ENCODE measurements at places on chromosomes 7 and 10.

- peak; percentile 66 for DNase-seq
These were observed 114.8 kb downstream of the TSPAN12 start for GRCh38 chr7:120743128-120743527.

DNA sequence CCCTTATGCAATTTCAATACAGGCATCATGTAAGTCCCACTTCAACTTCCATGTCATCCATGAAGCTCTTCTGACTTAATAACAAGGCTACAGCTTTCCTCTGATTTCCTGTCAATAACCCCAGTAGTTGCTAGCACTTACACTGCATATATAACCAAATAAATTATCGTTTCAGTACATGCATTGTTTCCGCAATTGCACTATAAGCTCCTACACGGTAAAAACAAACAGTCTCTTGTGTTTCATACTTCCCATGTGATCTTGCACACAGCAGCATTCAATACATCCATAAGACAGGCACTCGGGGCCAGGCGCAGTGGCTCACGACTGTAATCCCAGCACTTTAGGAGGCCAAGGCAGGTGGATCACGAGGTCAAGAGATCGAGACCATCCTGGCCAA is 41.4 kb downstream of the FBXW4 start:
- DNase-seq, result no peak

DNA sequence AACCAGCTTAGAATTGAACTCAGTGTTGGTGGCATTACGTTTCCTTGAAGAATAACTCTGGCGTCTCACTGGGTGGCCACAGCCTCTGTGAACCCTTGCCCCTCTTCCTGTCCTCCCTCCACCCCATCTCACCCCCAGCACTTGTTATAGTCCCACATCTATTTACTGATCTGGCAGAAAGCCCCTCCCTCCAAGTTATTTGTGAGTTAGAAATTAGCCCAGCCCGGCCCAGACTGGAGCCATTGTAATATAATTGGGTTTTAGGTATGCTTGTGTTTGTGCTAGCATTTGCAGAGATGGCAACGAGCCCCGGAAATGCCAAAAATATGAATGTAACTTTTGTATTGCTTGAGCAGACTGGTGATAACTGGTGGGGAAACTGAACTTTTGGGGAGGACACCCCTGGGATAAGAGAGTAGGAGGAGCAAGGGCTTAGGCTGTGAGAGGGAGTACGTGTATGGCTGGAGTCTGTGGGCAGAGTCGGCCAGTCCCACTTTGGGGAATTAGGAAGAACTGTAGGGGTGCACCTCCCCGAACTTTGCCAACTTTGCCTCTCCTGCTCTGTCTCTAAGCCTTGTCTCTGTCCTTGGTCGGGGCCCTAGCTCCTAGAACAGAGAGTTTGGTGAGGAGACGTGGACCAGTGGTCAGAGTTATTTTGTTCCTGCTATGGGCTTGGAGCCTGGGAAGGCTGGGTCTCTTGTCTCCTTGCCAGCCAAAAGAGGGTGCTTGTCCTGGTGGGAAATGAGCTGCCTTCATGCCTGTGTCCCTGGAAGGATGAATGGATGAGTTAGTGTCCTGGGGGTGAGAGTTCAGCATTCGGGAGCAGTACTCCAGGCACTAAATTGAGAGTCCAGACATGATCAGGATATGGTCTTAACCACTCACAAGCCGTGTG is 19.3 kb upstream of the TRIM8 start:
- no peak for DNase-seq

DNA sequence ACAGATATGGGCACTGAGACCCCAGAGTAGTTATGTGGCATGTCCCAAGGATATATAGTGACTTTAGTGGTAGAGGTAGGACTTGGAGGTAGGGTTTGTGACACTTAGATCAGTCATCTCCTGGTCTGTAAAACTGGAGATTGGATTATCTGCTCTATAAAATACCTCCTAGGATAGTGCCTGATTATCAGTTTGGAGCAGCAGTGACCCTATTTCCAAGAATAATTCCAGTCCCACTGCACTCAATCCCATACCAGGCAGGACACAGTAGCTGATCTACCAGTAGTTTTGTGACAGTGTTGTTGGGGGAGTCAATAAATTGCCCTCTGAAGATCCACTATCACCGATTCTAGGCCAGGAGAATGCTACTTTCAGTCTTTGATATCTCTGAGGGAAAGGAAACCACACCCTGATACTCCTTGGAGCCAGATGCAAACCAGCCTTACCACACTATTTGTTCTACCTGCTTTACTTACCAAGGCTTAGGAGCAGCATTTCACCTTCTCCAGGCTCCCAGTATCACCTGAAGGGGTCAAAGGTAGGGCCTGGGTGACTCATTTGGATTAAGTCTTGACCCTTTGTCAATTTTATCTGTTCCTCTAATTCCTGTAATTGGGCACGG is 30.6 kb downstream of the KMT2E start:
- no peak for DNase-seq

DNA sequence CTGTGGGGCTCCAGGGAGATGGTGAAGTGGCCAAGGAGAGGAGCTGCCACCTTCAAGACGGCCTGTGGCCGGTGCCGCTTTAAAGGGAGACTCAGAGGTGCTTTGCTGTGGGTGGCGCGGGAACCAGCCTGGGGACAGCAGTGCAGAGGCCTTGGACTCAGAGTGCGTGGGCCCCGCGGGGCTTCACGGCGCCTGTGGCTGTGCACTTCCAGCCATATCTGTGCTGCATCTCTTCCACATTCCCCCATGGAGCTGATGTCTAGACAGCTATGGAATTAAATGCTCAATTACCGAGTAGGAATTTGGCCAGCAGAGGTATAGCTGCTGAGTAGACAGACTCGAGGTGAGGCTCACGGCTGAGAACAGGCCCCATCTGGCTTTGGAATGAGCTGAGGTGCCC is 41.7 kb downstream of the HTRA1 start:
- DNase-seq, result no peak

GRCh38 chr10:48237259-48238250 is 36.9 kb downstream of the FRMPD2 start:
- DNase-seq, result no peak

DNA sequence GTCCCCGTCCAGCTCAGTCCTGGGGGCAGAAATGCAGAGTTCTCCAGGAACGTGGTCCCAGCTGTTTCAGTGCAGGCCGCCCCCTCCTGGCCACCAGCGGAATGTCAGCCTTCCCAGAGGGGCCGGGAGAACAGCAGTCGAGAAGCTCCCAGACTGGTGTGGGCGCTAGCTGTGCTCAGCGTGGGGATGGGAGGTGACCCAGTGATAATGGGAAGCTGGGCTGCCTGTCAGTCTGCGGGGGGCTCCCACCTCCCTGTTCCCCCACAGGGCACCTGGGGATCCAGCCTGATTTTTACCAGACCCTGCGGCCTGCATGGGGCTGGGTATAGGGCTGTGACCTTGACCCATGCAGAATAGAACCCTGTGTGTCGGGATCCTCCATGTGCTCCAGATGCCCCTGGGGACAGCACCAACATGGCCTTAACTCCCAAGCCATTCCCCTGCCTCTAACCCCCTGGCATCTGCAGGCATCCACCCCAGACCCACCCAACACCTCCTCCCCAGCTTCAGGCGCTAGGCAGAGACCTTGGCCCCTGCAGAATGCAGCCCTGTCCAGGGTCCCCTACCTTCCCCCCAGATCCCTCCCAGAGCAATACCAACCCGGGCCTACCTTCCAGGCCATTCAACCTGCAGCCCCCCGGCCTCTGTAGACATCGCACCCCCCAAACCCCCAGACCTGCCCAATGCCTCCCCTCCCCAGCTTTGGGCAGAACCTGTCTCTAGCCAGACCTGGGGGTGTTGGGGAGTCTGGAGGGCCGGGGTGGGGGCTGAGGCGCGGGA is 880 bp upstream of the ELN start:
- no peak for DNase-seq

- DNase-seq, result no peak
These were observed 47.0 kb downstream of the KCNMA1 start for GRCh38 chr10:77590344-77591237.

DNA sequence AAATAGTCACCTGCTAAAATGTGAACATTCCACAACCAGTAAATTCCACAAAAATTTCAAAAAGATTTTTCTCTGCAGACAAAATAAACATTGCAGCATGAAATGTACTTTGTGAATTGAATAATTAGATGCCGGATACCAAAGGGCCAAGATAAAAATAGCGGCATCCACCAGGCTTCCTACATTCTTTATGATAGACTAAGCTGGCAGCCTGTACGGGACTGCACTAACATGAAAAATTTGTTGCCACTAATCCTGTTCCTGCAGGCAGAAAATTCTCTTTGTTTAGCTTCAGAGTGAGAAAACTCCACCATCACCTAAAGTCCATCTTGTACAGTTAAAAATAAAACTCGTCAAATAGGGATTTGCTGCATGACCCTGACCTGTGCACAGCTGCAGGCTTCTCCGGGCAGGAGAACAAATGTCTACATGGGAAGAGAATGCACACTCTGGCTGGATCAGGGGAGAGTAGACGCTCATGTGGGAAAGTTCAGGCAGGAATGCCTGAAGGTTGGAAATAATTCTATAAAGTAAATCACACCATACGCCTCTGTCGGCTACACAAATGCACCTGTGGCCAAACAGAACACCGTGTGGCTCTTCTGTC is 15.6 kb upstream of the ADO start:
- no peak for DNase-seq

All from foreskin keratinocyte (primary cell).